NCI-H460 (cell line): ENCODE measurements at places on chromosomes 3 and 15.

DNA sequence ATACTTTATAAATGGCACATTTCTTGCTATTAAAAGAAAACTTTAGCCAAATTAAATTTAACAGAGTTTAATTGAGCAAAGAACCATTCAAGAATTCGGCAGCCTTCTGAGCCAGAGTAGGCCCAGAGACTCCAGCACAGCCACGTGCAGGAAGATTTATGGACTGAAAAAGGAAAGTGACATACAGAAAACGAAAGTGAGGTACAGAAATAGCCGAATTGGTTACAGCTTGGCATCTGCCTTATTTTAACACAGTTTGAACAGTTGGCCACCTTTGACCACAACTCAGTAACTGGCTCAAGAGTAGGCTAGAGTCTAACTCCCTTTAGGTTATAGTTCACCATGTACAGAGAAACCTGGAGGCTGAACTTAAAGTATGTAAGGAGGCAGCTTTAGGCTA lies 17.6 kb downstream of the CFAP44 start:
- no peak for DNase-seq

GRCh38 chr3:97613139-97613538 lies 151.4 kb upstream of the ARL6 start:
- DNase-seq, result no peak

DNA sequence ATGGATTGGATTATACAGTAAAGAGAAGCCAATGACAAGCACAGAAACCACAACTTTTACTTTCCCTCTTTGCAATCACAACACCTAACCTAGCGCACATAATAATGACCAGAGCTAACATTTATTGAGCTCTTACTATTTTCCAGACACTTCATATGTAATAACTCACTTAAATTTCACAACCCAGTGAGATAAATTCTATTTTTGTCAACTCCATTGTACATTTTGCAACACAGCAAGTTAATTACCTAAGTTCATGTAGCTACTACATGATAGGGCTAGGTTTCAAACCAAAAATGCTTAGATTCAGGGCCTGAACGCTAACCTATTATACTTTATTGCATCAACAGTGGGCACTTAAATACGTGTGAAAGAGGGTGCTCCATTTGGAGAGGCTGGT lies 89.5 kb downstream of the GADL1 start:
- no peak for DNase-seq

GRCh38 chr3:24168977-24169376 lies 223.9 kb downstream of the NR1D2 start:
- DNase-seq, result no peak

- no peak for DNase-seq
Measured at GRCh38 chr3:189853906-189854305, 222.7 kb downstream of the TP63 start.

- peak; percentile 48 for DNase-seq
Measured at GRCh38 chr15:69807721-69808120, 290.0 kb downstream of the TLE3 start.

DNA sequence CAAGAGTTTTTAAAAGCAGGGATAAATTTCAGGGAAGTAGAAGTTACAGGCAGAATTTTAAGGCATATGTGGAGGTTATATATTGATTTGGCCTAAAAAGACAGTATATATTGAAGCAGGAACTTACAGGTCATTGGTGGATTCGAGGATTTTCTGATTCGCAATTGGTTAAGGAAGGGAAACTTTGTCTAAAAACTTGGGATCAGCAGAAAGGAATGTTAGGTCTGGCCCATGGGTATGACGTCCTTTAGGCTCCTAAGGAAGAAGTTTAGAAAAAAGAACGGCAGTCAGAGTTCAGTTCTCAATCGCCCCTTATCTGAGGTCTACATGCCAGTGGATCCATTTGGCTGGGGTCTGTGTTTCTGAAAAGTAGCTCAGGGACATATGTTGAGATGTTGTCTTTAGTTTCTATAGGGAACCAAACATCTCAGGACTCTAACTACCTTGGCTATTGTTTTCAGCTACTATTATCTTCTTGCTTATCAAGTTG lies 33.2 kb upstream of the ACP3 start:
- no peak for DNase-seq

DNA sequence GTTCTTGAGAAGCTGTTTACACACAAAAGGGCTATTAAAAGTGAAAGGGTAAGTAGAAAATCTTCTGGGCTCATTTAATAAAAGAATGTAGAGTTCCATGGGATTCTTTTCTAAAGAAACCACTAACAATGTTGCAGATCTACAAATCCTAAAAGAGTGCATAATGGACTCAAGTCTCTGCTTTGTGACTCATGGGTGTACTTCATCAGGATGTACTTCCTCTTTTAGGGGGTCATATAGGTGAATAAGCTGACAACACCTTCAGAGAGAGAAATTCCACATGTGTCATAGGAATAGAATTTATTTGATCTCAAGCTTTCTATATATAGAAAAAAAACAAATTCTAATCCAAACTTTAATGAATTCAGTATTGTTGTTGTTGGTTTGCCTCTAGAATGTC lies 355.5 kb downstream of the TIGIT start:
- DNase-seq, result no peak

DNA sequence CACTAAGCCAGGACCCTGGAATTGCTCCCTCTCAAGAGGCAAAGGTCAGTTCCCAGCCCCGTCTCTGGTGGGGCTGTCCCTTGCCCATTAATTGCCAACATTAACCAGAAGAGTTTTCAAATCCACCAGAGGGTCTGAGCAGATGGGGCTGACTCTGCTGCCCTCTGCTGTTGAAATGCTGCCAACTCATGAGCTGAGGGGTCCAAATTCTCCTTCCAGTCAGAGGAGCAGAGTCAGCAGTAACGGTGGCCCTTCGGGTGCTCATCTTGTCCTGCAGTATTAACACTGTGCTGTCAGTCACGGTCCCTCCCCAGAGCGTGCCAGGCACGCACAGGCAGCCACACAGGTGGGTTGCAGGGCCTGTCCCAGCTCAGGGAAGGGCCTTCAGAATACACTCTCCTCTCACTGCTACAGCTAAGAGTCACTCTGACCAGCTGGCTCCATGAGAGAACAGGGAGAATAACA lies 10.7 kb upstream of the SPTBN5 start:
- peak; percentile 57 for DNase-seq

DNA sequence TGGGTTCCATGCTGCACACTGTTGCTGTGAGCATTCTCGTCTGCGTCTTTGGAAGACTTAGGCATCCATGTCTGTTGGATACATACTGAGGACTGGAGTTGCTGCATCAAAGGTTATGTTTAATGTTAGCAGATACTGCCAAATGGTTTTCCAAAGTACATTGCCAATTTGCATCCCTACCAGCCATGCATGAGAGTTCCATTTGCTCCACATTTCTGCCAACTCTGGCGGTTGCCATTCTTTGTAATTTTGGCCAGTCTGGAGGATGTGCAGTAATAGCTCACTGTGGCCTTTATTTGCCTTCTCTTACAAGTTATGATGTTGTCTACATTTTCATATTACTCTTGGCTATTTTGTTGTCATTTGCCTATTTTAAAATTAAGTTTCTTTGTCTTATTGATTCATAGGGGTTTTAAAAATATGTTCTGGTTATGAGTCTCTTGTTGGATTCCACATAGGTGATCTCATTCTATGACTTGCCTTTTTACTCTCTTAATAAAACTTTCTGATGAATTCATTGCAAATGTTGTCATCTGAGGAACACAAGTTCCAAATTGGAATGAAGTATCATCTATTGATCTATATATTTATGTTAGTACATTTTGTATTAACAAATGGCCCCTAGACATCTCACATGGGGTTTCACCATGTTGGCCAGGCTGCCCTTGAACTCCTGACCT lies 42.1 kb downstream of the FBLN2 start:
- no peak for DNase-seq

DNA sequence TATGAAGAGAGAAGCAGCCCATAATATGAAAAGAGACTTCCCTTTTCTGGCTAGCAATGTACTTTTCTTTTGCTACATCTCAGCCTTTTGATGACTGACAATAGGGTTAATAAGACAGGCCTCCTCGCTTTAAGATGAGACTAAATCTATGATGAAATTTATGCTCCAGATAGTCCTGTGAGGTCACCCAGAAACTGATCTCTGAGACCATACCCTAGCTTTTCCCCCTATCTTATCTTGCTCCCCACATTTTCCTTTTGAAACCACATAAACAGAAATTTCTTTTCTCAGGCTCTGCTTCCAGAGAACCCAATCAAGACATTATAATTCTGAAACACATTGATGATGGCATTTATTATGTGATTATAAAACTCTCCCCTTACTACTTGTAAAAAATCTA lies 168.8 kb upstream of the CADM2 start:
- no peak for DNase-seq

DNA sequence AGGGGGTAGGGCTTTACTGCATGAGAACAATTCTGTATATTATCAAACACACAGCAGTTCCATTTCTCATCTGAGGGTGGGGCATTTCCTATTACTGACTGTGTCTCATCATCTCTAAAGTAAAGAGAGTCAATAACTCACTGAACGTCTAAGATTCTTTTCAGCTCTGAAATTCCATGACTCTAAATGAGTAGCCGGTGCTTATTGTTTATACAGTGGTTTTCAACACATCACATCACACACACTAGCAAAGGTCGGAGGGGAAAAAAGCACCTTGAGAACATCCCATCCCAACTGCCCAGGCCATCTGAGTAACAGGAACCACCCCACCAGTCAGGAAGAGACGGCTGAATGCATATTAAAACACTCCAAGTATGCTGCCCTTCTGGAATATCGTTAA lies 196.0 kb downstream of the SUCLG2 start:
- DNase-seq, result no peak

DNA sequence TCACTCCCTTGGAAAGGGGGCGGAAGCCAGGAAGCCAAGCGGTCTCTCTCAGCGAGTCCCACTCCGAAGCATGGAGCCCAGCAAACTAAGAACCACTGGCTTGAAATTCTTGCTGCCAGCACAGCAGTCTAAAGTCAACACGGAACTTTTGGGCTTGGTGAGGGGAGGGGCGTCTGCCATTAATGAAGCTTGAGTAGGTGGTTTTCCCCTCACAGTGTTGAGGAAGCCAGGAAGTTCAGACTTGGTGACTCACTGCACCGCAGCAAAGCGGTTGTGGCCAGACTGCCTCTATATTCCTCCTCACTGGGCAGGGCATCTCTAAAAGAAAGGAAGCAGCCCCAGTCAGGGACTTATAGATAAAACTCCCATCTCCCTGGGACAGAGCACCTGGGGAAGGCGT lies 665.4 kb upstream of the CBLB start:
- no peak for DNase-seq
